ENCODE measurements at places on chromosomes 1 and 21.
A peak's percentile ranks its signal among the peaks of the same experiment; 100 is the strongest.

GRCh38 chr1:232263452-232263851 lies 366.5 kb downstream of the SIPA1L2 start:
- no peak for DNase-seq

DNA sequence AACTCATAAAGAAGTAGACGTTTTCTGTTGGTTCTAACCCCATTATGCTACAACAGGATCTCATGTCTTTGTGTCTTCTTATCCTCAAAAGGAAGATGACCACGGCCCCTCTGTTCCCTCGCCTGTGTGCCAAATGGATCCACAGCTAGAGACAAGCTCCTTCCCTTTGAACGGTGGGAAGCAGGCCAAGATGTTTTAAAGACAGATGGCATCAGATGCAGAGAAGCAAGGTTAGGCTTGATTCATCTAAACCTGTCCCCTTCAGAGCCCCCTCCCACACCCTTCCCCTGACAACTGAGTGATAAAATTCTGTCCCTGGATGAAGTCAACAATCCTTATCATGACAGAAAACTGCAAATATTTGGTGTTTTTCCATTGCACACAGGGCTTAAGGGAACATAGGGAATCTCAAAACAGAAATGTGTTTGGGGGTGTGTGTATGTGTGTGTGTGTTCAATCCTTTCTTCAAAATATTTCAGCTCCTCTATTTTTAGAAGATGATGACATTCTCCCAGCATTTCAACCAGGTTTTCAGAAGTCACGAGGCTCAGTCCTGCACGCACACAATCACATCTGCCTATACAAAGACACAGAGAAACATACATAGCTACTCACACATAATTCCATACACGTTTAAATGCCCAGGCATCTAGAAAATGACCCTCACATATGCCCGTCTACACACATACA lies 27.8 kb upstream of the FMOD start:
- DNase-seq, result no peak

DNA sequence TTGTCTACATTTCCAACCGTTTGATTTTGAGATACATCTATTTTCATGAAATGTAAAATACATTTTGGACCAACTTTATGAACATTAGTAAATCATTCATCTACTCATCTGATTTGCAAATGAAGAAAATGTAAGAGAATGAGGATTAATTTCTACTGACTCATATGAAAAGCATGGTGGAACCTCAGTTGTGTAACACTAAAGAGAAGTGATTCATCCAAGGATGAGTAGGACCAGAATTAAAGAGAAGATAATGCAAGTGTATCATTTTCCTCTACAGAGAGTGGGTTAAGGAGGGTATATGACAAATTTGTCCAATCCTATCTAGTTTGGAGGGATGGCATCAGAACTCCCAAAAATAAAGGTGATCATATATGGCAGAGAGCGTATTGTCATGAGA lies 1967.6 kb downstream of the MRPL39 start:
- DNase-seq, result no peak

- no peak for DNase-seq
These were observed 159.0 kb upstream of the COL6A1 start for GRCh38 chr21:45822429-45823099.

DNA sequence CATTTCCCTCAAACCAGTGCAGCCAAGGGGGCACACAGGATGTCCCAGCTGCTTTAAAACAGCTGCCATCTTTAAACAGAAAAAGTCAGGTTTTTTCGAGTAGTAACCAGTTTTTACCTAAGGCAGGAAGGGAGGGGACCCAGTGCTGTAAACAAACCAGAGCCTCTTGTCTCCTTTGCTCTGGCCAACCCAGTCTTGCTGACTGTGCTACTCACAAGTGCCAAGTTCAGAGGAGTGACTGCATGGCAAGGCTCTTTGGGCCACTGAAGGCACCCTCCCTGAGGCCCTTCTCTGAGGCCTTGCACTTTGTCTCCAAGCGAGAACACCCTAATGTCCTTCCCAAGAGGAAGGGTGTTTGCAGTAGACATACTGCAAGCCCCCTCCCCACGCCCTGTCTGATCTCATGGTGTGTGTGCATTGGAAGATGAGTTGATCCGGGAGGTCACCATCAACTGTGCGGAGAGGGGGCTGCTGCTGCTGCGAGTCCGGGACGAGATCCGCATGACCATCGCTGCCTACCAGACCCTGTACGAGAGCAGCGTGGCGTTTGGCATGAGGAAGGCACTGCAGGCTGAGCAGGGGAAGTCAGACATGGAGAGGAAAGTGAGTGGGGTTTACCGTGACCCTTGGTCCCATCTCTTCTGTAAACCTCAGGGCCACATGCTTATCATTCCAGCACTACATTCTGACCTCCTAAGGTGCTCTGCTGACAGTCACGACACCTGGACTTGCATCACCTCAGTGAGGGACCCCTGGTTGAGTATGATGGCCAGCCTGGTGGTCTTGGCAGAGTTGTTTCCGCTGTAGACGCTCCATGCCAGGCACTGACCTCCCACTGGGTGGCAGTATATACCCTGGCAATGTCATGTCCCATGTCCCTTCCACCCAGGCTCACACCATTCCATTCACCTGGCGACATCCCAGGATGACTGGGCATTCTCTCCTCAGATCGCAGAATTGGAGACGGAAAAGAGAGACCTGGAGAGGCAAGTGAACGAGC lies 4.7 kb downstream of the DNALI1 start:
- peak; percentile 25 for DNase-seq

- DNase-seq, result peak; percentile 71
These were observed 45.8 kb upstream of the DMRTB1 start for GRCh38 chr1:53413175-53414001.

GRCh38 chr1:166169182-166169581 lies 2.4 kb upstream of the FAM78B start:
- no peak for DNase-seq

DNA sequence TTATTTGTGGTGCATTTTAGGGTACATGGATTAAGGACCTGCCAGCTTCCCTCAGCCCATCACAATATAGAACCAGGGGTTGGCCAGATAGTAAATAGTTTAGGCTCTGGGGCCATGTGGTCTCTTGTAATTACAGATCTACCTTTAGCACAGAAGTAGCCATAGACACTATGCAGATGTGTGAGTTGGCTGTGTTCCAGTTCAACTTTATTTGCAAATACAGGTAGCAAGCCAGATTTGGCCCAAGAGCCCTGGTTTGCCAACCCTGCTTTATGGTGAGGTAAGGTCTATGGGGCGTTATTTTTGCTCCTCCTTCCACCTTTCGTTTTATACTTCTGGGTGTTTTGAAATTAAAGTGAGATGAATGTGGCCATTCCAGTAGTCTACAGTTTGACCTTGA lies 48.7 kb downstream of the MRPS6 start:
- DNase-seq, result no peak

DNA sequence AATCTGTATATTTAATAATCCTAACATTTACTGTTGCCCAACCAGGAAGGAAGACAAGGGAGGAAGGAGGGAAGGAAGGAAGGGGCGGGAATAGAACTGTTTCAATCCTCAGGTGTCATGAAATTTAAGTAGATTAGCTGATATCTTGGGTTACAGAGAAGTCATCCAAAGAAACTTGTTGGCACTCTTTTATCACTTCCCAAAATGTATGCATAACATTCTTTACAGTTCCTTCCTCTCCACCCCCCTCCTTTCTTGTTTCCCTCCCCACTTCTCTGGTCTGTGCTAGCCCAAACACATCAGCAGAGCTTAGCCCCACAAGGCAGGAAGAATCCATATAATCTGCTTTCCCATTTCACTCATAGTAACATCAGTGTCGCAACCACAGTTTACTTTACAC lies 110.9 kb downstream of the ESRRG start:
- no peak for DNase-seq

GRCh38 chr1:56331207-56331891 lies 248.0 kb downstream of the PLPP3 start:
- DNase-seq, result no peak

DNA sequence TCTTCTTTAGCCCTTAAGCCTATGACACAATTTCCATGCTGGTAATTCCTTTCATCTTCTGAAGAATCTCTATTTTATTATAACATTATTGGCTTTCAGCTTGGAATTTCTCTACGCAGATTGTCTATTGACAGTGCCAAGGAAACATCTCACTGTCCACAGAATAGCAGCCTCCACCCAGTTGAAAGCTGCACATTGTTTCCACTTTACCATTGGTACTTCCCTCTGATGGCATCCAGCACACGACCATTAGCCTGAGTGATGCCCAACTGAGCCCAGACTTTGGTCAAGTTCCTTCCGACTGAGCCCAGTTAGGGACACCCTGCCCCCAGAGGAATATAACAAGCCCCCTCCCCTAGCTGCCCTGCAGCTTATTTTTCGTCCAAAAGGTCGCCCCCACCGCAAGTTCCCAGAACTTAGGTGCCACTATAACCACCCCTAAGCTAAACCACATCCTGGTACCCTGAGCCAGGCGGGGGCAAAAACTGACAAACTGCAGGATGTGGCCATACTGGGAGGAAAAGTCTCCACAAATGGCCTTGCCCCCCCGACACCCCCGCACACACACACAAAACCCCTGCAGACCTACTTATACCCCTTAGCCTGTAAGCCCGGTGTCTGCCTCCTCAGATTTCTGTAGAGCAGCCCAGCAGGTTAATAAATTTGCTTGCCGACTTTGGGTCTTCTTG lies 13.2 kb downstream of the GBP5 start:
- DNase-seq, result no peak

DNA sequence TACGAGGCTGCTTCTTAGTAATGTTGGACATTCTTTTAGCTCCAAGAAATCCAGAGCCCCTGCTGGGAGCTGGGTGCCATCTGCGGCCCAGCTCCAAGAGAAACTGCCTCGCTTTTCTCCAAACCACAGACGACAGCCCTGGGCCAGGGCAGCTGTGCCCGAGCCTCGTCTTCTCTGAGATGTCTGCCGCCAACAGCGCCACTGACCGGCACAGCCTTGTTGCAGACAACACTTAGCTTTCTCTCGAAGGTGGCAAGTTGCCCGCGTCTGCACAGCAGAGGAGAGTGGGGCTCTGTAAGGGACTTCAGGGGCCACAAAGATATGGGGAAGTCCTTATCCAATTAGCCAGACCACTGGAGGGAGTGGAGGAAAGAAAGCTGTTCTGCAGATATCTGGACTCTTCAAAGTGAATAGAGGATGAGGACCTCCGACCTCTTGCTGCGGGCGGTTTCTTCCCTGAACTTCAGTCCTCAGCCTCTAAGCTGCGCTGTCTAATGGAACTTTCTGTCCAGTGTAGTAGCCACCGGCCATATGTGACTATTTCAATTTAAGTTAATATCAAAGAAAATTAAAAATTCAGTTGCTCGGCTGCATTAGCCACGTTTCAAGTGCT lies 63.9 kb upstream of the DISP3 start:
- no peak for DNase-seq

DNA sequence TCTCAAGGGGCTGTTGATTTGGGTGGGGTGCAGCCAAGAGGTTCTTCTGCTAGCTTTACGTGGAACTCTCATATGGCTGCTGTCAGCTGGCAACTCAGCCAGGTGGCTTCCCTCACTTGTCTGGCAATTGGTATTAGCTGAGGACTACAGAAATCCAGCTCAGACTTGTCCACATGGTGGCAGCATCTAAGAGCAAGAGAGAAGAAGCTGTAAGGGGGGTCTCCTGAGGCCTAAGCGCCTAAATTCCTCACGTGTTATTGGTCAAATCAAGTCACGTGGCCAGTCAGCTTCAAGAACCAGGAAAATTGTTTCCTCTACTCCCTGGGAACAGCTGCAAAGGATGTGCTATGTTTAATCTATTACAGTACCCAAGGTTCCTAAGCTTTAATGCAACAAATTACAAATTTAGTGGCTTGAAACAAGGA lies 4.2 kb upstream of the DYRK3 start:
- peak; percentile 21 for DNase-seq

DNA sequence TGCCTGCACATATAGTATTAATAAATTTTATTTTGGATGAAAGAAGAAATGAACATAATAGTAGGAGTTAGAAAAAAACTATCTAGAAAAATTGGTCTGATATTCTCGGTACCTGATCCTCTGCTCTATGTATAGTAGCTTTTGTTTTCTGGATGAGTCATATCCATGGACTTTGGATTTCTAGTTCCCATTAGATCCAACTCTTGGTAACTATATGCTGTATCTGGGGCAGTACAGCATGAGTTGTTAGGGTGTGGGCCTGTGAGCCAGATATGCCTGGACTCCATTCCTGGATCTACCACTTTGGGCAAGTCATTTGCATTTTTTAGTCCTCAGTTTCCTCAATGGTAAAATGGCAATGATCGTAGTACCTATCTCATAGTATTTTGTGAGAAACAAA lies 372.2 kb upstream of the PKN2 start:
- DNase-seq, result no peak

GRCh38 chr1:222240536-222241181 lies 307.2 kb downstream of the HHIPL2 start:
- no peak for DNase-seq

GRCh38 chr1:47219590-47220220 lies 12.3 kb downstream of the TAL1 start:
- DNase-seq, result no peak

DNA sequence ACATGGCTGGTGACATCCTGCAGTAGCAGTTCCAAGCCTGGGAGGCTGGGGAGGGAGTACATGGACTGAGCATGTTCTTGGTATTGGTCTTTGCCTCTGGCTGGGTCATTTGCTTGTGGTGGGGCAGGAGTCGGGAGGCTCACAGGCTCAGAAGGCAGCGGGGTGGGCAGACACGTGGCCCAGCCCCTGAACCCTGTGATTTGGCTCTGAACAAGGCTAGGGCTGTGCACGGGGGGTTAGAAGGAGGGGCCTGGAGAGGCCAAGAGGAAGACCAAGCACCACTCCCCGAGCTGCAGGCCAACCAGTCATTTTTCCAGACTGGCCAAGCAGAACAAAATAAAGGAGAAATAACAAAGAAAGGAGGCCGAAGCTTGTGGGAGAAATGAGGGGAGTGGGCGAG lies 9.7 kb upstream of the PRELP start:
- DNase-seq, result no peak

GRCh38 chr1:17297991-17298390 lies 10.0 kb upstream of the PADI4 start:
- no peak for DNase-seq

- DNase-seq, result no peak
These were observed 17.4 kb downstream of the CYYR1 start for GRCh38 chr21:26555540-26556146.

- no peak for DNase-seq
These were observed 173.4 kb downstream of the TOMM20 start for GRCh38 chr1:234955107-234955731.

DNA sequence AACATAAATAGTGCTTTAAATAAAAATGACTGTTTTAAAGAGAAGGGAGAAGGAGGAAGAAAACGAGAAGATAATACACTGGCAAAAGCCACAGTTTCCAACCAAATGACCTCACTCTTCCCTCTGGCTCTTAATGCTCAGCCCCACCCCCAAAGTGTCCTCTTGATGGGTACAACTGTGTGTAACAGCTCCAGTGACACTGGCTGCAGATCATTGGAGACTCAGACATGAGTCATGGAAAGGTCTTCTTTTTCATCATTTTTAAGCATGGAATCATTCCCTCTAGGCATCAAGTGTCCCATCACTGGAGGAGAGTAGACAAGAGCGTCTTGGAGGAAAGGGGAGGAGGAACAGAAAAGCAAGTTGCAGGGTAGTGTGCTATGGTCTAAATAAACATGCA lies 333.0 kb downstream of the PAPPA2 start:
- no peak for DNase-seq
